Tibial nerve (tissue), 4 donors: ENCODE measurements at places on chromosomes 16 and 17. TPM values are rescaled to one million over a fixed set of nuclear protein-coding genes. Genes with fewer than 3 reads are reported as not detected.

GRCh38 chr16:55077266-55077665 lies 146.6 kb downstream of the IRX5 start:
- DNase-seq, result no peak

- no peak for DNase-seq
Observed at GRCh38 chr17:2302778-2303203, 794 bp downstream of the SMG6 start.

PDILT gene
- total RNA-seq, result not detected

DNA sequence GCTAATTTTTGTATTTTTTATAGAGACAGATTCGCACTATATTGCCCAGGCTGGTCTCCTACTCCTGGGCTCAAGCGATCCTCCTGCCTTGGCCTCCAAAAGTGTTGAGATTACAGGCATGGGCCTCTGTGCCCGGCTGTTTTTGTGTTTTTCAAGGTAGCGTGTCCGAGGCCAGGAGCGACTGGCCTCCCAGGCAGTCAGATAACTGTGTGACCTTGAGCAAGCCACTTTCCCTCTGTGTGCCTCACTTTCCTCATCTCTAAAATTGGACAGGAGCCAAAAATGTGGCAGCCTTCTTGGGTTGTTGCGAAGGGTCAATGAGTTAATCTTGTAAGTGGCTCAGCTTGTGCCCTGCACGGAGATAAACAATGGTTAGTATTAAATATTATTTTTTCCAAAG lies 2.4 kb downstream of the ABCC1 start:
- no peak for DNase-seq

CTRB1 gene
- 1.3 TPM for total RNA-seq

KRTAP1-1 gene
- not detected for total RNA-seq

DNA sequence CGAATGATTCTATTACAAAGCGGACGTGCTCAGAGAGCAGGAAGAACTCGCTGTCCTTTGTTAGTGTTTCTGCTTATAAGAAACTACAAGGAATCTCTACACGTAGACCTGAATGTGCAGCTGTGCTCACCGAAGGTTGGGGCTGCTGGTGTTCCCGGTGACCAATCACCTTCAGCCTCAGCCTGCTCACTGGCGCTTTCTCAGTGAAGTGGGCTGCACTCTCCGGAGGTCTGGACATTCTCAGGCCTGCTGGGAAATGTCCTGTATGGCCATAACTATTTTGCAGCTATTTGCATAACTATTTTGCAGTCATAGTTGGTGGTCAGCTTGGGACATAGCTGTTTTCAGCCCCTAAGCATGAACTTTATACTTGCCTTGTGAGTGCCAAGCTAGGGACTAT lies 9.7 kb upstream of the CIAO3 start:
- DNase-seq, result no peak

GRCh38 chr17:13690806-13691205 lies 89.1 kb upstream of the HS3ST3A1 start:
- DNase-seq, result no peak

KRT33A gene
- total RNA-seq, result not detected
